Effector CD4-positive, alpha-beta T cell (primary cell): ENCODE measurements at places on chromosomes 11 and 22.

- no peak for DNase-seq
Observed at GRCh38 chr11:129041611-129042018, 98.9 kb upstream of the TP53AIP1 start.

DNA sequence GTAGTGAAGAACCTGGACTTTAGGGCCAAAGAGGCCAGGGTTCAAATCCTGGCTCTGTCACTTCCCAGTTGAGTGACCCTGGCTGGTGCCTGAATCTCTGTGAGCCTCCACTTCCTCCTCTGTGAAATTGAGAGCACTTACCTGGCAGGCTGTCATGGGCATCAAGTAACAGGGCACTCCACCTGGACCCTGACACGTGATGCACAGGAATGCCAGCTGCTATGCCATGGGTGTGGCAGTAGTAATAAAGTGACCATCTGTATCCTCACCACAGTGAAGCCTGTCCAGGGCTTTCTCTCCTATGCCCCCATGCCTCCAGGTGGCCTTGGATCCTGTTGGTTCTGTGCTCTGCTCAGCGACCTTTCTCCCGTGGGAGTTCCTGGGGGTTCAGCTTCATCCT lies 29.8 kb upstream of the PPP6R3 start:
- DNase-seq, result no peak

- DNase-seq, result peak; percentile 0
Observed at GRCh38 chr11:2771758-2772466, 72.1 kb upstream of the KCNQ1OT1 start.

DNA sequence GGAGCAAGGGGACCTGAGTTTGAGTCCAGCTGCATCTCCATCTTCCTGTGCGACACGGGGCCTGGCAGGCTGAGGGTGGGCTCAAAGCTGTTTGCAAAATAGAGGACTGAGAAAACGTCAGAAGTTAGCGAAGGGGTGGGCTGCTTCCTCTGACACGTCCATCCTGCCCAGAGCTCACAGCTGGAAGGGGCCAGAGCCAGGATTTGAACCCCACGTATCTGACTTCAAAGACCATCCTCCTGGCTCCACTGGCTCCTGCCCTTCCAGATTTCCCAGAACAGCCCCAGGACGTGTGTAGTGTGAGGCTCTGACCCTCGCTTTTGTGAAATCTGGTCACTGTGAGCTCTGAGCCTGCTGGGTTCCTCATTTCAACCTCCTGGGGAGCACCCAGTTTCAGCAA lies 56.3 kb downstream of the CD82 start:
- no peak for DNase-seq

- no peak for DNase-seq
Observed at GRCh38 chr11:104967534-104968354, 630 bp downstream of the CASP4 start.

DNA sequence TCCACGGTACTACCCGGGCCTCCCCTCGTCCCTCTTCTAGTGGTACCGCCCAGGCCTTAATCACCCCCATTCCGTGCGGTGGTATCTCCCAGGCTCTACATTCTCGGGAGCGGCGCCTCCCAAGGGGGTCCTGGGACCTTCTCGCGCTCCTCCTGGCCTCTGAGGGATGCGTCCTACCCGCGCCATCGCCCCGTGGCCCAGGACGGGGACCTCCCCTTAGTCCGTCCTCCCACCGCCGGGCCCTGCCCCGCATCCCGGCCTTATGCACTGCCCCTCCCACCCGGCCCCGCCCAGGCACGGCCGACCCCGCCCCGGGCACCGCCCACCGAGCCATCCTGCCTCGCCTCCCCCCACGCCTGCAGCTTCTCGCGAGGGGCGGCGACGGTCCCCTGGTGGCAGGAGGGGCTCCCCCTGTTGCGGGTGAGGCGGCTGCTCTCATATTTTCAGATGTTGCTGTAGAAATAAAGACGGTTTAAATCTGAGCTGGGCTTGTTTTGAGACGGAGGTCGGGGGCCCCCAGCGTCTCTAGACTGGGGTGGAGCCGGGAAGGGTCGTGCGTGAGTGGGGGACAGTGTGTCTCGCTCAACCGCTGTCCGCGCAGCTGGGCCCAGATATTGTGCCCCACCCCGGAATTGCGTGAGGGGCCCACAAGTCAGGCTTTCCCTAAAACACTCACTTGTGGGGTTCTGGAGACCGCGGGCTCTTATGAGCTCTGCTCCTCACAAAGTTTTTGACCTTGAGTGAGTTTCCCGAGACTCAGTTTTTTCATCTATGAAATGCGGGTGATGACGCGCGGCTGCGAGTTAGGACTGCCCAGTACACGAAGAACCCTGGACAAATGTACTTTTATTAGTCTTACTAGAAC lies 828 bp upstream of the RAB1B start:
- DNase-seq, result peak; percentile 81

DNA sequence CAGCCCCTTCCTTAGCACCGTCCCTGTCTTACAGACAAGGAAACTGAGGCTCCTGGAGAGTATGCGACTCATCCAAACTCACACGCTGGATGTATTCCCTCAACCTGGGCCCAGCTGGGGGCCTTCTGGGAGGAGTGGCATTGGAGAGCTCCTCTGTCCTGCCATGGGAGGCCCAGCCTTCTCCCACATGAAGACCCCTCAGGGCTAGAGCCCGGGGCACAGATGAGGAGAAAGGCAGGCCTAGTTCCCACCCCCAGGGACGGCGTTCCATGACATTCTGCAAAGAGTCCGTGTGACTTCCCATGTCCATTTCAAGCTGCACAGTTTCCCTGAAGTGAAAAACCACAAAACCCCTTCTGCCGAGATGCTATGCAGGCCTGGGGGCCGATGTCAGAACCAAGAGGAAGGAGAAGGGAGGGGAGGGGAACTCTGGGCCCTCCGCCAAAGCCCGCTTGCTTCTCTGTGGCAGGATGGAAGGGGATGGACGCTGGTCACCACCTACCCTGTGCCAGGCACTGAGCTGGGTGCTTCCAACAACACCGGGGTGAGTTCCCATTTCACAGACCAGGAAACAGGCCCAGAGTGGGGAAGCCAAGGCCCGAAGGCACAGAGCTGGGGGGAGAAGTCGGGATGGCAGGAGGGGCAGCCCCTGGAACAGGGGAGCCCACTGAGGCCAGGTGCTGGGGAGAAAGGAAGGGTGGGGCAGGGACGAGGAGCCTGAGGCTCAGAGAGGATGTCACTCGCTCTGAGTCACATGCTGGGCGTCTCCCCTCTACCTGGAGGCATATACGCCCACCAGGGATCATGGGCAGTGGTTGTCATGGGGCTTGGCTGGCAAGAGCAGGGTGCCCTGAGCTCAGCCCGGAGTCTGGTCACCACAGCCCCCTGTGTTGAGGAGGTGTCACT lies 15.7 kb downstream of the RAC2 start:
- peak; percentile 42 for DNase-seq
